Pulmonary artery endothelial cell (primary cell): ENCODE measurements at places on chromosomes 4 and X. TPM values are rescaled to one million over a fixed set of nuclear protein-coding genes. Genes with fewer than 3 reads are reported as not detected.

Gene TSPAN6
- 43.8 and 60.5 TPM in 2 replicates for total RNA-seq

Gene TMPRSS11E
- total RNA-seq = 0.04 TPM in 1 of 2 replicates, not detected in the other

Gene GPC3
- not detected in 2 replicates for total RNA-seq

Gene SPANXC
- total RNA-seq = not detected in 2 replicates

Gene GJB1
- total RNA-seq = not detected in 2 replicates

Gene USP17L18
- not detected in 2 replicates for total RNA-seq

Gene GPRIN3
- total RNA-seq = 0.11 and 1.2 TPM in 2 replicates

Gene FAM53A
- 2.0 and 2.6 TPM in 2 replicates for total RNA-seq

Gene ANOS1
- 0.39 and 1.2 TPM in 2 replicates for total RNA-seq

Gene KCNE5
- total RNA-seq = 0.11 and 0.13 TPM in 2 replicates

Gene LINC00632
- 0.46 and 0.59 TPM in 2 replicates for total RNA-seq

Gene CHST7
- 31.5 and 33.4 TPM in 2 replicates for total RNA-seq
